ENCODE measurements at places on chromosomes 3 and 15.
A peak's percentile ranks its signal among the peaks of the same experiment; 100 is the strongest.

- no peak for DNase-seq
Measured at GRCh38 chr3:30933478-30934207, 39.2 kb upstream of the GADL1 start.

- peak; percentile 18 for DNase-seq
Measured at GRCh38 chr3:60448696-60449095, 802.6 kb downstream of the FHIT start.

- no peak for DNase-seq
Measured at GRCh38 chr3:138450704-138451424, 16.4 kb downstream of the ESYT3 start.

DNA sequence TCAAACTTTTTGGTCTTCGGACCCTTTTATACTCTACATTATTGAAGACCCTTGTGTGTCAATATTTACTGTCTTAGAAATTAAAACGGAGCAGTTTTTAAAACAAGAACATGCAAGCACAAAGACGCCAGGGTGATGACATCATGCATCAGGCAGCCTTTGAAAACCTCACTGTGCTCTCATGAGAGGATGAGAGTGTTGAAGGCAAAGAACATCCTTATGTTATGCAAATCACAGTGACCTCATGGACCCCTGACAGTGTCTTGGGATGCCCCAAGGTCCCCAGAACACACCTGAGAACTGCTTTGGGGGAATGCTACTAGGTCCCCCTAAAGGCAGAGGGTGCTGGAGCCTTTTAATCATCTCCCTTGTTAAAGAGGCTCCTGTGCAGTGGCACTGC, 51.6 kb downstream of the CHDH start:
- DNase-seq: peak; percentile 59

DNA sequence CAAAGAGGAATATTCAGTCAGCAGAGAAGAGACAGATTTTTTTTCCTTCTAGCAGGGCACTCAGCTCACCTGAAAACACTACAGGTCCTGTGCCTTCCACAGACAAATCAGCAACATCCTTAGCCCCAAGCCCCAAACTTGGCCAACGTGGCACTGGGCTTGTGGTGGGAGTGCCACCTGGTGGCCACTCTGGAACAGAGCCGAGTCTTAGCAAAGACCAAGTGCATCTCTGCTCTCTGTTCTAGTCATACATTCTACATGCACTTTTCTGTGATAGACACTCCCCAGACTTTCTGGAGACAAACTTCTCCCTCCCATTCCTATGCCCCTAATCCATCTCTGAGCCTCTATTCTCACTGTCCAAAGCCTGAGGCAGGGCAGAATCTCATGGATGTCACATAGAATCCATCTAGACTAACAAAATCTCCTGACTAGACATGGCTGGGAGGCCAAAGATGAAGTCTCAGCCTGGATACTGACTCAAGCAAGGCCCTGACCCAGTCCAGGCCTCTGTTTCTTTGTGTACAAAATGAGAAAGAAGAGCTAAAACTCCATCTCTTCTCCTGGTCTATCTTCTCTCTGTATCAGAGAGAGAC, 5.1 kb upstream of the SEMA7A start:
- DNase-seq: peak; percentile 79

DNA sequence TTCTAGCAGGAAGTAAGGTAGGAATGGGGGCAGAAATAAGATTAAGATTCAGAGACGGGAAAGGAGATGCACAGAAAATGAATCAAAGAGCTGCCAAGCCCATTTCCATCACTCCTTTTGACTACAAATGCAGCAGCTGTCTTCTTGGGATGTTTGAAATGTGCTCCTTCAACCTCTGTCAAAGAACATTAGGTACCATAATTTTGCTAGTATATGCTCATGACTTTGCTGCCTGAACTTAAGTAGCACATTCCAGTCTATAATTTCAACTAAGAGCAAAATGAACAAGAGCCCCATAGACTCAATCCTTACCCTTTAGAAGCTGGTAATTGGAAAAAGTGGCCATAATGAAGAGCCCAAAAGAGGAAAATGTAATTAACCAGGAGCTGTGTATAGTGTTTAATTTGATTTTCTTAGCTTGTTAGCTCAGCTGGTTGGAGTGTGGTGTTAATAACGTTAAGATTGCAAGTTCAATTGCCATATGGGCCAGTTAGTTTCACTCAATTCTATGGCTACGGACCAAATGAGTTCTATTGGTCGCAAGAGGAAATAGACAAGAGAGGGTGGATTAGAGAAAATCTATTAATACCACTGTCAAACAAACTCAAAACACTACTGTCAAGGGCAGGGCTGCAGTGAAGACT, 349.9 kb downstream of the ZBBX start:
- DNase-seq: no peak

GRCh38 chr15:90078965-90079364, 23.3 kb downstream of the IDH2 start:
- DNase-seq: no peak

GRCh38 chr3:39323494-39323893, 6.0 kb upstream of the CCR8 start:
- no peak for DNase-seq

DNA sequence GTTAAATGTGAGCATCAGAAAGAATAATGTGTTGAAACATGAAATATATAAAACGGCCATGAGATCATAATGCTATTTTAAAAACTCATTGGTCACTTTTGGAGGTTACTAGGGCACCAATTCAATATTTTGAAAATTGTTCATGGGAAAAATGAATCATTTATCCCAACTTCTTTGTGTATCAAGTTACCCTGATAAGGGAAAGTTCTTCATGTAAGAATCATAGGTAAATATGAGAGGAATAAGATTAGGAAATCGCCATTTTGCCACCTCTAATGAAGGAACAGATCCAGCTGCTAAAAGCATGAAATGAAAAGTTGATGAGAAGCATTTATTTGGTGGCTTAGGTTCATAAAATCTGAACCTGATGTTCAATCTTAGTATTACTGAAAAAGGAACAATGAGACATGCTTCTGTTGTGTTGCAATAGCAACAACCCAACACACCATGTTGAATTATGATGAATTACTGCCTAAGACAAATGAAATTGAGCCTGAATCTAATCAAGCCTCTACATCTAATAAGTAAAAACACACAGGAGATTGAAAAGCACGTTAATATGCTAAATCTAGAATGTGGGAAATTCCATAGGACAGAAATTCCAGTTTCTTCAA, 32.5 kb downstream of the ABHD5 start:
- peak; percentile 25 for DNase-seq

DNA sequence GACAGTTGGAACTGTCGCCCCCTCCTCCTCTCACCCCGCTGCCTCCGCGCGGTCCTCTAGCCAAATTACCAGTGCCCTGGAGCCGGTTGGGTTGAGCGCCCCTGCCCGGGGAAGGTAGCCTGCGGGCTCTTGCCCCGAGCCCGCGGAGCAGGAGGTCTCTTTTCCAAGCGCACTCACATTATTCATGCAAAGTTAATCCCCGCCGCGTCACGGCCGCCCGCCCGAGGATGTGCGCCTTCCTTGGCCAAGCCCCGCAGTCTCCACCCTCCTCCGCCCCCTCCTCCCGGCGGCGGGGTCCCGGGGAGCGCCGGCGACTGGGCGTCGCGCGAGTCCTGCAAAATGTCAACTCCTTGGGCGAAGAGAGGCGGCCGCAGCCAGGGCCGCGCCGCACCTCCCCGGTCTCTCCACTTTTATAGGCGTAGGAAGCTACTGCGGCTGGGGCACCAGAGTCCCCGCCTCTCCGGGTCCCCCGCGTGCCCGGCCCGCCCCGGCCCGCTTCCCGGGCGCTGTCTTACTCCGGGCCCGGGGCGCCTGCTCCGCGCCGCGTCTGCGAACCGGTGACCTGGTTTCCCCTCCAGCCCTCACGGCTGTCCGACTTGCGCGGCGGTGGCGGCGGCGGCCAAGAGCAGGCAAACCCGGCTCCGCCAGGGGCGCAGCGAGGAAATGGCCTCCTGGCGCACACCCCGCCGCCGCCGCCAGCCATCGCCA, at the start of gene THRB:
Gene THRB, minus strand, starts transcription at position 233 of the 708 bp plus-strand sequence.
- DNase-seq: peak; percentile 31

- DNase-seq: no peak
Measured at GRCh38 chr3:6282918-6283317, 578.0 kb upstream of the GRM7 start.
